Activated CD4-positive, alpha-beta T cell treated with anti-CD3 and anti-CD28 coated beads, Interleukin-2, amount 10 ng/mL, durations not matched to agents 24 days and 14 days (primary cell): ENCODE measurements at places on chromosomes 6 and 20. TPM values are rescaled to one million over a fixed set of nuclear protein-coding genes. Genes with fewer than 3 reads are reported as not detected.

DNA sequence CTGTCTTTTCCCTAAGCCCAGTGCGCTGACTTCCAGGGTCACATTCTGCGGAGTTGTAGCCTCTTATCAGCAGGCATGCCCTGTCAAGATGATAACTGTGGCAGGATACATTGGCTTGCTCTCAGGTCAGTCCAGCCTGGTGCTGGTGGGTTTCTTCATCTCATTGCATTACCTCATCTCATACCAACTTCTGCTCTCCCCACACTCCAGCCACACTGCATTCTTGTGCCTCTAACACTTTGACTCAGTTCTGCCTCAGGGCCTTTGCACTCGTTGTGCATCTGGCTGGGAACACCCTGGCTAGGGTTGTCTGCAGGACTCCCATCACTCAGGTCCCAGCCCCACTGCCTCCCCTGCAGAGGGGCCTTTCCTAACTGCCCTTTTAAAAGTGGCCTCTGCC is 110.3 kb upstream of the BACH2 start:
- no peaks in the 10 kb centered on the region for H3K27me3 ChIP-seq
- H3K27ac ChIP-seq = peak overlapping the region; percentile 82
- no peak overlapping the region for H3K4me3 ChIP-seq
- peaks cover 70% of the 10 kb centered on the region for H3K4me1 ChIP-seq
- peaks cover 7% of the 10 kb centered on the region for H3K36me3 ChIP-seq

- peaks cover 86% of the 10 kb centered on the region for H3K4me1 ChIP-seq
- no peaks in the 10 kb centered on the region for H3K27me3 ChIP-seq
- DNase-seq = peak; percentile 59
- H3K36me3 ChIP-seq = peaks cover 65% of the 10 kb centered on the region
These were observed 8.2 kb downstream of the BACH2 start for GRCh38 chr6:90288404-90288803.

GRCh38 chr20:47054945-47055344 is 160.3 kb downstream of the EYA2 start:
- DNase-seq = no peak
- H3K27ac ChIP-seq = no peak overlapping the region
- peaks cover 3% of the 10 kb centered on the region for H3K27me3 ChIP-seq
- no peak overlapping the region for H3K4me3 ChIP-seq
- H3K36me3 ChIP-seq = no peaks in the 10 kb centered on the region
- H3K4me1 ChIP-seq = no peaks in the 10 kb centered on the region

GRCh38 chr6:31592396-31592771 is 422 bp downstream of the NCR3 start:
- no peaks in the 10 kb centered on the region for H3K27me3 ChIP-seq
- DNase-seq = peak; percentile 66
- H3K27ac ChIP-seq = peak overlapping the region; percentile 71

DNA sequence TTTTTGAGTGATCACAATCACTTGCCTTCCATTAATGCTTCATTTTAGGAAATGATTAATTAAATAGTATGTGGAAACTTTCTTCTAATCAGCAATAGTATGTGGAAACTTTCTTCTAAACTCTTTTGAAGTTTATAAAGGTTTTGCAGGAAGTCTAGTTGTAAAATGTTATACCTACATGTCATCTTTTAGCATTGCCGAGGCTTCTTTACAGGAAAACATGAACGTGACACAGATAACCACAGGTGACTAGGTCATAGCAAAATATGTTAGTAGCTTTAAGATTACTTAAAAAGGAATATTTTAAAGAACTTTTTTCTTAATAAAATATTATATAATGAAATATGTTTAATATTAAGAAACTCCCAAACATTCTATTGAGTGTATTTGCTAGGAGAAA is 56.8 kb downstream of the SMAP1 start:
- peaks cover 14% of the 10 kb centered on the region for H3K4me1 ChIP-seq
- DNase-seq = no peak
- no peaks in the 10 kb centered on the region for H3K27me3 ChIP-seq
- peaks cover 7% of the 10 kb centered on the region for H3K36me3 ChIP-seq

DNA sequence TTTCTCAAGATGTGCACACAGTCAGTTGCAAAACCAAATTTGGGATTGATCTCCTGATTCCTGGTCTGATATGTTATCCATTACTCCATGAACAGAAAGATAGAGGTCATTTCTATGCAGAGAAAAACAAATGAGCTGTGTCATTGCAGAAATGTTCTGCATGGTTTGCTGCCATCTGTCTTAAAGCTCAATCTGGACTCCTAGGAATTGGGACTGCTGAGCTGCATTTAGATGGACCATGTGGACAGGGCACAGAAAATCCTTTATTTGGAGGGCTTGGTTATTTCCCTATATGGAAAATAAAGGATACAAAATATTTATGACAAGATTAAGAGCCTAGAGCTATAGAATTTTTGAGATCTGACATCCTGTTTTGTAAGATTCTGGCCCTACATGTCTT is 91.3 kb downstream of the ADGRB3 start:
- H3K4me3 ChIP-seq = no peak overlapping the region
- no peak overlapping the region for H3K27ac ChIP-seq
- DNase-seq = no peak
- no peaks in the 10 kb centered on the region for H3K36me3 ChIP-seq

GRCh38 chr6:55023230-55023629 is 151.1 kb upstream of the HCRTR2 start:
- H3K27ac ChIP-seq = no peak overlapping the region
- no peaks in the 10 kb centered on the region for H3K4me1 ChIP-seq
- no peaks in the 10 kb centered on the region for H3K27me3 ChIP-seq
- H3K4me3 ChIP-seq = no peak overlapping the region

EFCAB8 gene
- total RNA-seq = 0.33 and 0.54 TPM in 2 replicates

ZNF311 gene
- 0.86 and 0.97 TPM in 2 replicates for total RNA-seq

SIM1 gene
- total RNA-seq = not detected in 2 replicates

CRISP1 gene
- total RNA-seq = not detected in 2 replicates

OR2J2 gene
- total RNA-seq = not detected in 2 replicates
